ENCODE measurements at places on chromosomes 6 and 20.

GRCh38 chr20:57751411-57751810 is 41.6 kb upstream of the PMEPA1 start:
- DNase-seq: no peak

- DNase-seq: no peak
These were observed 37.4 kb downstream of the RFPL4B start for GRCh38 chr6:112384511-112384910.

GRCh38 chr6:107045826-107046675 is 18.1 kb downstream of the MTRES1 start:
- no peak for DNase-seq

DNA sequence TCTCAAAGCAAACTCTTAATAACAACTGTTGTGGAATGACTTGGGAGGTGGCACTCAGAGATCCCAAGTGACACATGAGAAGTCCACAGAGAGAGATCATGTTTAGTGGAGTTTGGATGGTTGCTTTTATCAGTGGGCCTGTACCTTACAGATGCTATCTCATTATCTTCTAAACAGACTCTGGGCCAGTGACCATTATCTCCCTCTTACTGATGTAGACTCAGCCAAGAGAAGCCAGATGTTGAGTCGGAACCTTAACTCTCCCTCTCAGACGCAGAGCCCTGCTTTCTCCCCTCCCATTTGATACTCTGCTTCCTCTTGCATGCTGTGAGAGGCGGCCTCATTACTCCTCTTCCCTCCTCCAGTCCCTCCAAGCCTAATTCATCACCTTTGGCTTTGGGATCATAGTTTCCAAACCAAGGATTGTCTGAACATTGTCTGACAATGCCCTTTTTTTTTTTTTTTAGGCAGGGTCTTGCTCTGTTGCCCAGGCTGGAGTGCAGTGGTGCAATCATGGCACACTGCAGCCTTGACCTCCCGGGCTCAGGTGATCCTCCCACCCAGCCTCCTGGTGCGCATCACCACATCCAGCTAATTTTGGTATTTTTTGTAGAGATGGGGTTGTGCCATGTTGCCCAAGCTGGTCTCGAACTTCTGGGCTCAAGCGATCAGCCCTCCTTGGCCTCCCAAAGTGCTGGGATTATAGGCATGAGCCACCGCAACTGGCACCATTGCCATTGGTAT is 4.5 kb upstream of the DDR1 start:
- DNase-seq: no peak
